Stimulated activated CD8-positive, alpha-beta memory T cell treated with anti-CD3 and anti-CD28 coated beads, Interleukin-4, amount 100 ng/mL, for 1 hour (primary cell): ENCODE measurements at places on chromosomes 3 and 15.
A peak's percentile ranks its signal among the peaks of the same experiment; 100 is the strongest.

- DNase-seq: no peak
These were observed 26.9 kb downstream of the PRKAR2A start for GRCh38 chr3:48820612-48821324.

- no peak for DNase-seq
These were observed 35.1 kb downstream of the CYFIP1 start for GRCh38 chr15:22945071-22945470.

DNA sequence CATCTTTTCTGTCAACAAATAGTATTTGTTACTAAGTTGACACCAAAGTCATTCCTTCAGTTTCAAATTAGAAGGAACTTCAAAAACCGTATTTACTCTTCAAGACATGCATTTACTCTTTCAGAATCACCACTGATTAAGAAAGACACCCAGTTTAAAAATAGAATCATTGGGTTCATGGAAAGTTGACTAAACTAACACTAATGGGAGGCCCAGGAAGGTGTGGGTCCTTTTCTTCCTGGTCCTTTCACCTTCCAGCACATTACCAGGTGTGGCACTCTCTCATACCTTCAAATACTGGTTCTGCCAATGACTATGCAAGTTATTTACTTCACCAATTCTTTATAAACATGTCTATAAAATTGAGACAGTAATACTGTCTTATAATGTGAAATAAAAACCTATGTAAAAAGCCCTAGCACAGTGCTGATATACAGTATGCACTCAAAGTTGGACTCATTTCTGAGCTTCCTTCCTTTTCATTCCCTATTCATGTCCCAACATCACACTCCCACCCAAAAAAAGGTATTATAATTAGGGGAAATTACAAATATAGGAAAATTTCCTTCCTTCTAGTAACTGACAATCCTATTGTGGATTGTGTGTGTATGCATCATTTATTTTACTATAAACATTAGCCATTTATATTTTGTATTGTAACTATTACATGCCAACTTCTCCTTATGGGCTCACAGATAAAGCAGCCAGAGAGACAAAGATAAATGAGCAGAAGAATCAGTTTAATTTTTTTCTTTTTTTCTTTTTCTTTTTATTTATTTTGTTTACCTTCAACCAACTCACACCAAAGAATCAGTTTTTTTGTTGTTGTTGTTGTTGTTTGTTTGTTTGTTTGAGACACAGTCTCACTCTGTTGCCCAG is 48.9 kb downstream of the LRRFIP2 start:
- DNase-seq: no peak

DNA sequence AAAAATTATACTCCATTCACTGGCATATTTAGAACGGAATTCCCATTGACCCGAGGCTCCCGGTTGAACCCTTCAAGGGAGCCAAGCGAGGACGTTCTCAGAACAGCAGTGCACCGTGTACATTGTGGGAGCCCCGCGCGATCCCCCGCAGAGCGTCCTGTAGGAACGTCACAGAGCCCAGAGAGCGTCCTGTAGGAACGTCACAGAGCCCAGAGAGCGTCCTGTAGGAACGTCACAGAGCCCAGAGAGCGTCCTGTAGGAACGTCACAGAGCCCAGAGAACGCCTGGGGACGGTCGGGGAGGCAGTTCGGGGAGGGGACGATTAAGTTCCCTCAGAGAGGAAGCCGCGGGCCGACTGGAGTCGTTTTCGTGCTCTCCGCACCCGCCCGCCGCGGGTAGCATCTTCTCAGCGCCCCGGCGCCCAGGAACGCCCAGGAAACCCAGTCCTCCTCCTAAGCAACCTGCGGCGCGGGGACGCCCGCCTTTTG is 506 bp upstream of the ATP1B3 start:
- peak; percentile 51 for DNase-seq

GRCh38 chr3:126107957-126108675 is 24.2 kb upstream of the SLC41A3 start:
- no peak for DNase-seq

DNA sequence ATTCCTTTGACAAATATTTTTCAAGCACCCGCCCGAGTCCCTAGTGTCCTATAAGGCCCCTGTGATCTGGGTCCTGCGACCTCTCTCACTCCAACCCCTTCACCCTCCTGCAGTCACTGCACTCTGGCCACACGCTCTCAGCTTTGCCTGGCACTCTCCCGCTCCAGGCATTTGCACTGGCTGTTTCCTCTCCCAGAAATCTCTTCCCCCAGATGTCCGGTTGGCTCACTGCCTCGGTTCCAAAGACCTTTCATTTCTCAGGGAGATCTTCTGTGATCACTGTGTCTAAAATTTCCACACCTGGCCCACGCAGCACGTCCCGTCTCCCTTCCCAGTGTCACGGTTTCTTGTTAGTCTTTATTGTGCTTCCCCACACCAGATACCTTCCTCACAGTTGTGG is 97.4 kb downstream of the WNT7A start:
- no peak for DNase-seq

DNA sequence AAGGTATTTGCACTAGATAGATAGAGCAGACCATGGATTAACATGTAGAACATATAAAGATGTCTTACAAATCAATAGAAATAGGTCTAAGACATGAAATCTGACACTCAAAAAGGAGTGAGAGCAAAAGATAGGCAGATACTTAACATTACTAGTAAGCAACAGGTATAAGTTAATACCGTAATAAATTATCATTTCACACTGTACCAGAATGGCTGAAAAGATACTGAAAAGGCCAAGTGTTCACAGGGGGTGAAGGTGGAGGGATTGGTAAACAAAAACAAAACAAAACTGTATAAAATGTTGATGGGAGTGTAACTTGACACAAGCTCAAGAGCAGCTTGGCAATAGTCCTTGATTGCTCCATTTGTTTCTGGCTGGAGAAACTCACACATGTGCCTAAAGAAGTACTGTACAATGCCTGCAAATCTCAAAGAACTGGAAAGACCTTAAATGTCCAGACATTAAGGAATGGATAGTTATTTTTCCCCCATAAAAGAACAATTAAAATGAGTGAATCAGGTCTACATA is 3.5 kb downstream of the NSMCE3 start:
- DNase-seq: no peak

- no peak for DNase-seq
These were observed 737 bp downstream of the JAGN1 start for GRCh38 chr3:9891072-9891622.

DNA sequence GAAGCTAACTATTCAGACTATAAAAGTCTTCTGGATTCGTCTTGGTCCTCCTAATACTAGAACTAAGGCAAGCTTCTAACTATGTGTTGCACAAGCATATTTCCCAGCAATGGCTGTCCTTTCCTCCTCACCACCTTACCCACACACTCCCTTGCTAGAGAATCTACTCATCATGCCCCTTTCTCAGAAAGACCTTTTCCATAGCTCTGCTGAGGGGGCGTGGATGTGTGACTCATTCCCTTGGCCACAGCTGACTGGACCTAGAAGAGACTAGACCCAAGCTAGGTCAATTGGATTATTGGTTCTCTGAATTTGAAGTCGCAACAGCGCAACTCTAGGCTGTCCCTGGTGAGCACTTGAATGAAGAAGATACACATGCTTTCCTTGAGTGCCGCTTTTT is 47.1 kb downstream of the ERC2 start:
- DNase-seq: no peak

- DNase-seq: no peak
These were observed 1481.2 kb upstream of the CADM2 start for GRCh38 chr3:83477563-83477962.

- no peak for DNase-seq
These were observed 397.1 kb downstream of the TIGIT start for GRCh38 chr3:114690911-114691310.

DNA sequence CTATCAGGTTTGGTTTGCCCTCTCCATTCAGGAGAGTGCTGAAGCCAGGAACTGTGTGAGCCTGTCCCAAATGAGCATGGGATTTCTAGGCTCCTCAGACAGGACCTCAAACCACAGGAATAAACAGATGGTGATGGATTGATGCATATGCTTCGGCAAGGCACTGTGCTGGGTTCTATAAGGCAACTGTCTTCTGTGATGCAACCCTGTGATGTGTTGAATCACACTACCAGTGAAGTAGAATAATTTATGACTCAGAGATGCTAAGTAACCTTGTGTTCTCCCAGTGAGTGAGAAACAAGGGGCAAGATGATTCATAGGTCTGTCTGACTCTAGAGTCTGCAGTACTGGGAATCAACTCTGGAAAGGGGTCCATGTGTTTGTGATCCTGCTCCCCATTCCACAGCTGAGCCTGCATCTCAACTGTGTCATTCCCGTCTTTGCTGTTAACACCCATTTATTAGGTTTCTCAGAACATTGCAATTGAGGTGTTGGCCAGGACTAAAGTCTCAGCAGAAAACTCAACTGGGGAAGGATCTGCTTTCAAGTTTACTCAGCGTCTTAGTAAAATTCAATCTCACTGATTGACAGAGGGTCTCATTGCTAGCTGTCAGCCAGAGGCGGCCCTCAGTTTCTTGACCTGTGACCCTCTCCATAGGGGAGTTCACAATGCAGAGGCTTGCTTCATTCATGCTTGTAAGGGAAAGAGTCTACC is 510.1 kb upstream of the CFAP20DC start:
- DNase-seq: no peak

DNA sequence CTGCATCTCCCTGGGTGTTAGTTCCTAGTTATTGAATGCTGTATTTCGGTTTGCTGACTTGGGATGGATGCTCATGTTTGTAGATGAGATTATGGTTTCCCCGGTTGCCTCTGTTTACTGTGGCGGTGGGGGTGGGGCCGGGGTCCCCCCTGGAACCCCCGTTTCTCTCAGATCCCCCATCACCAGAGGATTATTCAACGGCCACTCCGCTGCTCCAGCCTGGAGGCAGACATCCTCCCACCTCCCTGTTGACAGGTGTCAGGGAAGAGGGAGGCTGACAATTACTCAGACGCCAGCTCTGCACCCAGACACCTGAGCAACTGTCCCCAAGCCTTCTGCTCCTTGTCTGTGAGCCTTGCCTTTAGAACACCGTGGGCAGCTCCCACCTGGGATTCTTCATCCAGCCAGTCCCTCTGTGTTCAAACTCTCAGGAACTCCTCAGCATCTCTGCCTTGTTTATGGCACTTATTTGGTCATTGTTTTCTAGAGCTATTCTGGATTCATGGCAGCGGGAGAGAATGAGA is 95.9 kb upstream of the PRR20G start:
- no peak for DNase-seq

DNA sequence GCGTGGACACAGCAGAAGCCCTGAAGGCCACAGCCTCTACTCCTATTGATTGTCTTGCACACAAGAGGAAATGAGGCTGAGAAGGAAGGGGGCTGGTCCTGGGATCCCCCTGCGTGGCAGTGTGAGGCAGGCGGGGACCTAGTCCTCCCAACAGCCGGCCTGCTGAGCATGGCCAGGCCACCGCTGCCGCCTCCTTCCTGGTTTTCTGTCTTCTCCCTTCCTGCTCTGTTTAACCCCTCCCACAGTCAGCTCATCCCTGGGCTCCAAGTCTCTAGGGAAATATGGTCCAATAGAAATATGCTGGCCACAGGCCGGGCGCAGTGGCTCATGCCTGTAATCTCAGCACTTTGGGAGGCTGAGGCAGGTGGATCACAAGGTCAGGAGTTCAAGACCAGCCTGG is 42.1 kb upstream of the HES1 start:
- no peak for DNase-seq

GRCh38 chr3:134330883-134331810 is 43.1 kb downstream of the AMOTL2 start:
- no peak for DNase-seq

DNA sequence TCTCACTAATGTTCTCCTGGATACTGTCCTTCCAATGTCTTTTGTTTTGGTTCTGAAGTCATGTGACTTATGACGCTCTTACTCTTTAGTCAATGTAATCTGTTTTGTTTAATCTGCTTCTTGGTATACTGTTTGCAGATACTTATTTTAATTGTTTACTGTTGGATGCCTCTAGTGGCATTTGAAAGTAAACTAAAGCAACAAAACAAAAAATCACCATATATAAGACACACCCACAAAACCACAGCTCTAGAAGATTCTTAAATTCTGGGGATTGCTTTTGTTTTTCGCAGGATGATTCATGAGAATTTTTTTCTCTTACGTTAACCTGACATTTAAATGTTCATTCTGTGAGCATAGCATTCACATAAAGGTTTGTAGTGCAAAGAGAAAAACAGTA is 16.8 kb downstream of the SLC25A26 start:
- no peak for DNase-seq

DNA sequence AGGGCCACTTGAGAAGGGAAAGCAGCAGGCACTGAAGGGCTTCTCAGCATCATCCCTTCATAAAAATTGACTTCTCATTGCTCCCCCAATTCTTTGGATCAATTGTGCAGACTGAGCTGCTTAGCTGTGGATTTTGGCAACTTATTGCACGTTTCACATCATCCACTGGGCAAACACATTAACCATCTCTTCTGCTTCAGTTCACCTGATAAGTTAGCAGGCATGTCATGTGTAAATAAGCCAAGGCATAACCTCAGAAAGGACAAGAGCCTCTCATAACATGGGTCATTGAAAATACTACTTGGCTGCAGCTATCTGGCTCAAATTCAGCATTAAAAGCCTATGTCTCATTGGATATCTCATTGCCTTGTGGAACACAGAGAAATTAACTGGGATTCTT is 366.5 kb downstream of the LRRC3B start:
- no peak for DNase-seq

- no peak for DNase-seq
These were observed 55.5 kb downstream of the IL12A start for GRCh38 chr3:160044121-160044520.
